T-helper 2 cell treated with Interferon-gamma antibody and Interleukin-4, amounts not matched to agents 5 μg/mL and 100 μg/mL, for 36 hours (primary cell): ENCODE measurements at places on chromosomes 1 and 21.

DNA sequence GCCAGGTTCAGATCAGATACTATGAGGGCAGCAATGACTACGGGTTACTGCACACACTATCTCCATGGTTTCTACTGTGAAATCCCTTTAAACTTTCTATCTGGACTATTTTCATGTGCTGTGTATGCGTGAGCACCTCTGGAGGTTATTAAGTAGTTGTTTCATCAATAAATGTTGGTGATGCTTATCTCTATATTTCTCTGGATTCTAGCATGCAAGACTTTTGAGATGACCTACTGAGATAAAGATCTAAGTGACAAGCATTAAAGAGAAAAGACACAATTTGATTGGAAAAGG is 194.0 kb downstream of the NRIP1 start:
- DNase-seq: no peak
- H3K36me3 ChIP-seq: no peaks in the 10 kb centered on the region
- no peak overlapping the region for H3K4me3 ChIP-seq
- H3K4me1 ChIP-seq: peaks cover 2% of the 10 kb centered on the region
- H3K27me3 ChIP-seq: peaks cover 12% of the 10 kb centered on the region

DNA sequence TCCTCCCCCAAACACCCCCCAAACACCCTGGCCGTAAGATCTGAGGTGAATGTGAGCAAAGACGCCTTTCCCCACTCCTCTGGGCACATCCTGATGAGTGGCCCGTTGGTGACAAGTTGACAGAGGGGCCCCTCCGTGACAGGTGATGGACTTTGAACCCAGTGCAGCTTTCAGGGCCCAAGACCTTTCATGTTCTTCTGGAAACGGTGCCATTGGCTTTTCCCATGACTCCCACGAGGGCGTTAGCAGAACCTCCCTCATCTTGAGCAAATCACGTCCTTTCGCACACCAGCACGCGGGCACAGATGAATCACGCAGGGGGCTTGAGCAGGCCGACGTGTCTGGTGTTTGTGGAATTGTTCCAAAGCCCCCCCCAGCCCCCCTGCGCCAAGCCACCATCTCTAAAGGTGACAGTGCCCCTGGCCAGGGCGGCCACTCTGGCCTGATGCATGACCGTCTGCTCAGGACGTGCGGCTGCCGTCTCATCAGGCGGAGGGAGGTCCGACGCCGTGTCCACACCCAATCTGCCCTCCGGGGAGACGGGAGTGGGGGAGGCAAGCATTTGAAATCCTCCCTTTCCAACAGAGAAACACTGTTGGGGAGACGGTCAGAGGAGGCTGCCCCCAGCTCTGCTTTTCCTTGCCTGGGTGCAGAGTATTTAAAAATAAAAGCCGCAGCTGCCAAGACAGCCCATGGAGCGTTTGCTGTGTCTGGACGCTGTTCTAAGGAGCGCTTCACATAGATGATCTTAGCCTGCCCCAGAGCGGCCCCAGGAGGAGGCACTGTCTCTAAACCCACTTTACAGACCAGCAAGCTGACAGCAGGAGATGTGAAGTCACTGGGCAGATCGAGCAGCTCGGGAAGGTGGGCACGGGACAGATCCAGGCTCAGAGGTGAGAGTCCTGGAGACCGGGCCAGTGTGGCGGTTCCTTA is 98.3 kb upstream of the ARHGEF16 start:
- no peaks in the 10 kb centered on the region for H3K36me3 ChIP-seq
- no peak for DNase-seq
- no peaks in the 10 kb centered on the region for H3K4me1 ChIP-seq
- no peak overlapping the region for H3K27ac ChIP-seq
- no peaks in the 10 kb centered on the region for H3K27me3 ChIP-seq

- DNase-seq: no peak
- H3K4me3 ChIP-seq: no peak overlapping the region
- H3K4me1 ChIP-seq: peaks cover 2% of the 10 kb centered on the region
- no peaks in the 10 kb centered on the region for H3K27me3 ChIP-seq
Observed at GRCh38 chr1:17191990-17192242, 13.0 kb upstream of the PADI1 start.

DNA sequence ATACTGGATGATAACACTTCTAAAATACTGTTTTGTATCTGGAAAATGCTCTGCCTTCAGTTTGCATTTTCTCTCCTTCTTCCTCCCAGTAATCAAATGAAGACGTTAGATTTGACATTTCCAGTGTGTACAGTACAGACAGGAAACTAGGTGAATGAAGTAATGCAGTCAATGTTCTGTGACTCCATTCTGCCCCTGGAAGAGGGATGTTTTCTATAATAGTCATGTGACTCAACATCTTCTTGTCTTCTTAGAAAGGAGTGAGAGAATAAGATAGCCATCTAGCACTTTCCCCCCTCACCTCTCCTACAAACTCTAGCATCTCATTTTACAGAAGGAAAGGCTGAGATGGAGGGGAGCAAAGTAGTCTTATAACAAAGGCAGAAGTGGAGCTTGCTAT is 77.6 kb downstream of the DDR2 start:
- H3K4me3 ChIP-seq: no peak overlapping the region
- H3K36me3 ChIP-seq: no peaks in the 10 kb centered on the region
- no peak for DNase-seq
- H3K27me3 ChIP-seq: peaks cover 2% of the 10 kb centered on the region
- H3K4me1 ChIP-seq: no peaks in the 10 kb centered on the region
- no peak overlapping the region for H3K27ac ChIP-seq

DNA sequence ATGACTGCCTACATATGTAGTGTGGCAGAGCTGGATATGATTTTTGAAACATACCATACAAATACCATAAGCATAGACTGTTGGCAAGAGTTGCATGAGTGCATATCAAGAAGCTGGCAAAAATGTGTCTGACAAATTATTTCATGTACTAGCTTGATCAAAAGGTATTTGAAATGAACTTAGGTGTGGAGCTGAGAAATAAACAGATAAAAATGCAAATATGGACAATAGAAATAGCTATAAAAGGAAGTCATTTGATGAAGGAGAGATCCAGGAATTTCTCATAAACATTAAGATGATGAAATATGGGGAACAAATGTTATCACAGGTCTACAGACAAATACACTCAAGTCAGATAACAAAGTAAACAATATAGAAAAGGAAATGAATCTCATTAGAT is 609.1 kb downstream of the PTPRC start:
- H3K36me3 ChIP-seq: no peaks in the 10 kb centered on the region
- no peak for DNase-seq
- no peak overlapping the region for H3K4me3 ChIP-seq

- H3K27me3 ChIP-seq: peaks cover 6% of the 10 kb centered on the region
- H3K4me3 ChIP-seq: no peak overlapping the region
- no peaks in the 10 kb centered on the region for H3K4me1 ChIP-seq
Observed at GRCh38 chr1:70382682-70383081, 28.2 kb upstream of the ANKRD13C start.

DNA sequence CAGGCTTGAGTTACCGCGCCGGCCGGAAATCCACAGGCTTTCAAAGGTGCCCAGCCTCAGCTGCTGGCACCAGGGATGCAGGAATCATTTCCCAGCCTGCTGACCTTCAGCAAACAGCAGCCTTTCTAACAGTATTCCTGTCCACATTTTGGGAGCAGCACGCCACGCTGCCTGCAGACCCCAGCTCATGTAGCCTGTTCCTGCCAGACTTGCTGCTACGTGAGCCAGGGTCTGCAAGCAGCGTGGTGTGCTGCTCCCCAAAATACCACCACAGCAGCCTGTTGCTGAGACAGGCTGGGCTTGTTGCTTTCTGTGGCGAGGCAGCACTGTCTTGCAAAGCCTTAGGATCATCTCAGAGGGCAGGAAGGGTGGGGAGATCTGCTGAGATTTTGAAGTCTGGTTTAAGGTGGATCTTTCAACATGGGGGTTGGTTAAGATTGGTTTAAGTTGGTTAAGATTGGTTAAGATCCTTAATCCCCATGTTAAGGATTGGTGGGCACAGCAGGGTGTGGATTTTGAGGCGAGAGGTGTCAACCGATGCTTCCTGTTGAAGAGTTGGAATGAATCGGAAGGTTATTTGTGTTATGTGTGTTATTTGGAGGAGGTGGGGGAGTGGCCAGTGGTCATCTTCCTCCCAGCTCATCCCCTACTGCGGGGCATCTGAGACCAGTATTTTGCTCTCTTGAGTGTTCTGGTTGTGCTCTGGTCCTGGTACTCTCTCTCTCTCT is 12.9 kb downstream of the FAAH start:
- H3K27me3 ChIP-seq: no peaks in the 10 kb centered on the region
- no peak overlapping the region for H3K27ac ChIP-seq
- no peaks in the 10 kb centered on the region for H3K36me3 ChIP-seq
- no peak for DNase-seq

DNA sequence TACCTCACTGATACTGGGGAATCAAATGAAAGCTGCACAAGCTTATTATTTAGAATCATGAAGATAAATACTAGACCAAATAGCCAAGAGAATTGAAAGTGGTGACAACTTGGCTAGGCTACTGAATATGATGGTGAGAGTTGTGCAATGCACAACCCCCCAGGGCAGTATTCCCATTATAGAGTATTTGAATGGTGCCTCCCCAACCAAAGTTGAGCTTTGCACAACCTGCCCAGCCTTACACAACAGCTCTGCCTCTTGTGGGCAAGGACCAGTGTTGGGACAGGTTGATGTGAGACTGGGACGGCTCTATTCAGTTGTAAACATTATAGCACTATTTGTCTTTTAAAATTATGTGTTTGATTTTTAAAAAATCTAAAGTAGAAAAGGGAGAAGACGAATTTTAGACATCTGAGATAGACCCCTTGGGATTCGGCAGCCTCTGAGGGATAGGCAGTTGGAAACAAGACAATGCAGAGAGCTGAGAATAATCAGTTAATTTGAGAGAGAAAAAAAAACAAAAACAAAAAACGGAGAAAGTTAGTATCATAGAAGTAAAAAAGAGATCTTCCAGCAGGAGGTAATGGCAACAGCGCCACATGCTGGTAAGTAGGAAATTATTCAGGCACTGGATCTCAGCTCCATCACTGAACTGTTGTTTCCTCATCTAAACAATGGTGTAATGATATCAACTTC is 91.0 kb upstream of the KCNA3 start:
- H3K27ac ChIP-seq: no peak overlapping the region
- peak overlapping the region; percentile 4 for H3K4me3 ChIP-seq
- peaks cover 54% of the 10 kb centered on the region for H3K27me3 ChIP-seq
- peaks cover 5% of the 10 kb centered on the region for H3K4me1 ChIP-seq
- no peaks in the 10 kb centered on the region for H3K36me3 ChIP-seq

DNA sequence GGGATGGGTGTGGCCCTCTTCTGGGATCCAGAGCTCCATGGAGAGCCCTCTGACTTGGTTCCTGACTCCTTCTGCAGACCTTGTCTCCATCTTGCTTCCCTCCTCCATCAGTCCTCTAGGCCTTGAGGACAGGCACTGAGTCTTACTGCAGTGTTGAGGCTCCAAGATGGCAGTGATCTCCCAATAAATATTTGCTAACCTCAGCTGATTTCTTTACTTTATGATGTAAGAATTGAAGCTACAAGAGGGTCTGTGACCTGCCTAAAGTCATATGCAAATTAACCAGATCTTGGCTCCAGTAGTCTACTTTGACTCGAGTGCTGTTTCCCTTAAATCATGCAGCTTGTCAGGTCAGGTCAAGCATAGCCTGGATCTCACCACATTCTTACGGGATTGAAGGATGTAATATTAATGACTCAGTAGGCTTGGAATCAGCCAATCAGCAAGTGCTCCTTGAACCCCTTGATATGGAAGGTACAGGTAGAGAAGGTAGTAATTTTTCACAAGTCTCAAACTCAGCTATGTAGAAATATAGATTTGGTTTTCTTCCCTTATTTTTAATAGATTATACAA is 93.0 kb downstream of the CLIC6 start:
- no peaks in the 10 kb centered on the region for H3K36me3 ChIP-seq
- no peak overlapping the region for H3K27ac ChIP-seq
- H3K4me3 ChIP-seq: no peak overlapping the region

DNA sequence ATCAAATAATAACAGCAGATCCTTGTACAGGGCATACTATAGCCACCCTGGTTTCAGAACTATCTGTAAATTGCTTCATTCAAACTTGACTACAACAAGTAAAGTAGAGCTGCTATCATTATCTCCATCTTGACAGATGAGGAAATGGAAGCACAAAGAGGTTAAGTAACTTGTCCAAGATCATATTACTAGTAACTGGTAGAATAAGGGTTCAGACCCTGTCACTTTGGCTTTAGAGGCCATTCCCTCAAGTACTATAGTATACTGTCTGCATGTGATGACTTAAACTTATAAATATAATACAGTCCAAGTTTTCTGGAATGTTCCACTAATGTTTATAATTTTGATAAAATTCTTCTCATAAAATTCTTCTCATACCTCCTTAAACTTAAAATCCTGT is 24.8 kb downstream of the PGM1 start:
- no peak overlapping the region for H3K27ac ChIP-seq
- H3K27me3 ChIP-seq: no peaks in the 10 kb centered on the region
- no peak for DNase-seq
- peaks cover 8% of the 10 kb centered on the region for H3K4me1 ChIP-seq
- peaks cover 2% of the 10 kb centered on the region for H3K36me3 ChIP-seq

DNA sequence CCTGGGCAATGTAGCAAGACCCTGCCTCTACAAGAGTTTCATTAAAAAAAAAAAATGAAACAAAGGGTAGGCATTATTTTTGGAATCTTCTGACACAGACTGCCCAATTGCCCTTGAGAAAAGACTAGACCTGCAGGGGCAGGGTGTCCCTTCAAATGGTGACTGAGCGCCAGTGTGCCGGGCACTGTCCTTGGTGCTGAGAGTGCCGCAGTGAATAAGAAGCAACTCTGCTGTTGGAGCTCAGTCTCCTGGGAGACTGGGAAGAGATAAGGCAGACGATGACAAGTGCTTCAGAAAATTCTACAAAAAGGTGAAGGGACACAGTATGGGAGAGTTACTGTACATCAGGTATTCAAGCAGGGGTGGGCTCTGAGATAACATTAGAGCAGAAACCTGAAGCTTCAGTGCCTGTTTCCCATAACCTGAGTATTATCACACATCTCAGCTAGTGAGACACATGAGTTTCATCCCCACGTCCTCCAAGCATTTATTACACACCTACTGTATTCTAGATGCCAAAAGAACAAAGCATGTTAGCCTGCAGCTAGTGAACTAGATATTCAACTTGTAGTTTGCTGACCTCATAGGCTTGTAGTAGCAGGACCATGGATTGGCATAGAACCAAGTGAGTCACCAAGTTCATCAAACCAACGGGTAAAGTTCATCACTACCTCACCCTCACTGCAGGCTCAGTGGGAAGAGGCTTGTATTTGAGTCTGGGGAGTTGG is 18.4 kb upstream of the RPL11 start:
- no peaks in the 10 kb centered on the region for H3K4me1 ChIP-seq
- H3K36me3 ChIP-seq: no peaks in the 10 kb centered on the region
- peak; percentile 13 for DNase-seq
- H3K4me3 ChIP-seq: no peak overlapping the region
- peaks cover 2% of the 10 kb centered on the region for H3K27me3 ChIP-seq

DNA sequence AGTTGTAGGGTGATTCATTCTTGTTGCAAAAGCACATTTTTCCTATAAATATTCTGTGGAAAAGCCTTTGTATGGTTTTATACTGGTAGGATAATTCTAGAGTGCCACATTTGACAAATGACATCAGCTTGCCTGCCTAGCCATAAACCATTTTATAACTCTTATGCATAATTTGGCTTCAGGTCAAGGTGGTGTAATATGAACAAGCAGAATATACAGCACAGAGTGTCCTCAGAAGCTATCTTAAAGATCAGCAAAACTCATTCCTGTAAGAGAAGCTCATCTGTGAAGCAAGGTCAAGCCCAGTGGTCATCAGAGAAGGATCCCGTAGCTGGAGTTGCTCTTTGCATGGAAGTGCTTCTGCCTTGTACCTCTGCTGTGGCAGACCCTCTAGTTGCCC is 24.0 kb upstream of the C1orf21 start:
- peaks cover 7% of the 10 kb centered on the region for H3K27me3 ChIP-seq
- no peaks in the 10 kb centered on the region for H3K36me3 ChIP-seq
- H3K27ac ChIP-seq: no peak overlapping the region
- H3K4me3 ChIP-seq: no peak overlapping the region
- DNase-seq: no peak

GRCh38 chr1:196361112-196361714 is 247.0 kb downstream of the KCNT2 start:
- H3K4me3 ChIP-seq: no peak overlapping the region
- no peak for DNase-seq
- no peaks in the 10 kb centered on the region for H3K36me3 ChIP-seq
- H3K27ac ChIP-seq: no peak overlapping the region
